Stimulated activated CD4-positive, alpha-beta T cell treated with anti-CD3 and anti-CD28 coated beads, Interleukin-1b, Interleukin-23, amount 100 ng/mL, for 48 hours (primary cell): ENCODE measurements at places on chromosomes 5 and 9.

DNA sequence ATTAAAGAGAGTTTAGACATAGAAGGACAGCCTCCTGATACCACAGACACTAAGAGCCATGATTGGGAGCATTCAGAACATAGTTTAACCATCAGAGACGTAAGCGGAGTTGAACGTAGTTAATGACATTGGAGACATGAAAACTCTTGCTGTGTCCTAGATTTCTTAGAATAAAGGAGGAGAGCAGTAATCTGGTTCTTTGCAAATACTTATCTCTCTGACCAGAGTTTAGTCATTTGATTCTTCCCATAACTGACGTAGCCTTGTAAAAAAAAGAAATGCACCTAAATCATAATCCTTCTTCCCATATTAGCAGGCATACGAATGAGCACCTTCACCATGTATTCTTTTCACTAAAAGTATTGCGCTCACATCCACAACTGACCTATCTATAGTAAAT, 433.3 kb upstream of the SMC2 start:
- no peak for DNase-seq

GRCh38 chr5:67770431-67771025, 445.0 kb upstream of the PIK3R1 start:
- DNase-seq: no peak

- no peak for DNase-seq
Observed at GRCh38 chr5:60765019-60765709, 65.2 kb upstream of the DEPDC1B start.

- no peak for DNase-seq
Observed at GRCh38 chr5:133293960-133294359, 242.1 kb downstream of the HSPA4 start.
